ENCODE measurements at places on chromosomes 7 and 10.

DNA sequence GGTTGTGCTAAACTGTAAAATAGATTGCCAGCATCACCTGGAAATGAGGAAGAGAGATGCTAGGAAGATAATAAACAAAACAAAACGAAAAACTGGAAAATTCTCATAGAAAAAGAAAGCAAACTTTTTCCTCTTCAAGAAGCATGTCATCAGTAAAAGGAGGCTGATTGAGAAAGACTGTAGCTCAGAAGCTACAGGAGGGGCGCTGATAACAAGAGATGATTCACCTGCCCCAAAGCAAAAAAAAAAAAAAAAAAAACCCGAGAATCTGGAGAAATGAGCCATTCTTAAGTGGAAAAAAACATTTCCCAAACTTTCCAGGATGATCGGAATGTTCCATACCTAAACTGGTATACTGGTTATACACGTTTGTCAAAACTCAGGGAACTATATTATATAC lies 130.5 kb upstream of the C1QL3 start:
- no peak for DNase-seq

DNA sequence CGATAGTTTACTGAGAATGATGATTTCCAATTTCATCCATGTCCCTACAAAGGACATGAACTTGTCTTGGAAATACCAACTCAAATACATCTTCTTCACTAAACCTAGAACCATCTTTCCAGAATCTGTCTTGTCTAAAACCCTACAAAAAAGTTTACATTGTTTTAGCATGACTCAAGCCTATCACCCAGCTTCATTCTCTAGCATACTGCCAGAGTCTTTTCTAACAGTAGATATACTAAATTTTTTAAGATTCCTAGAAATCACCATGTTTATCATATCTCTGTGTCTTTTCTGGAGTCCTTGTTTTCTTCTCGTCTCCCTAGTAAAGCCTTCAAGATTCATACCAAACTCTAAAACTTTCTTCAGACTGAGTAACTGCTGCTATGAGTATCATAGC lies 129.7 kb downstream of the SEMA3E start:
- DNase-seq: no peak

GRCh38 chr10:14092799-14093198 lies 237.9 kb downstream of the FRMD4A start:
- no peak for DNase-seq

GRCh38 chr7:155489862-155490696 lies 32.1 kb downstream of the EN2 start:
- no peak for DNase-seq

- DNase-seq: no peak
Observed at GRCh38 chr10:110706690-110707098, 62.6 kb downstream of the RBM20 start.

DNA sequence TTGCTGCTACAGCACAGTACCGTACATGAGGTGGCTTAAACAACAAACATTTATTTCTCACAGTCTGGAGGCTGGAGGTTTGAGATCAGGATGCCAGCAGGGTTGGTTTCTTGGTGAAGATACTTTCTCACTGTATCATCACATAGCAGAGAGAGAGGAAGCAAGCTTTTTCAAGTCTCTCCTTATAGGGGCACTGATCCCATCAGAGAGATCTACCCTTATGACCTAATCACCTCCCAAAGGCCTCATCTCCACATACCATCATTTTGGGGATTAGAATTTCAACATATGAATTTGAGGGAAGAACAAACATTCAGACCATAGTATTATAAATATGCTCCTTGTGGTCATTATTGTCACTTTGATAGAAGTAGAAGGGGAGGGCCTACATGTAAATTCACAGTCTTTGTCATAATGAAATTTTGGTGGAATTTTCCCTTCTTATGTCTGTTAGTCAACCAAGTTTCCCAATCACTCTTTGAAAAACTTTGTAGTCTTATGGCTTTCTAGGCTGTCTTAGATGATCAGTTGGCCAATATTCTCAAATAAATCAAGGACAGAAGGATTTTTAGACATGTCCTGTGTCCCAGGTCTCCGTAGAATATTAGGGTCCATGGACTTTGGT lies 606.2 kb downstream of the LRMDA start:
- no peak for DNase-seq

DNA sequence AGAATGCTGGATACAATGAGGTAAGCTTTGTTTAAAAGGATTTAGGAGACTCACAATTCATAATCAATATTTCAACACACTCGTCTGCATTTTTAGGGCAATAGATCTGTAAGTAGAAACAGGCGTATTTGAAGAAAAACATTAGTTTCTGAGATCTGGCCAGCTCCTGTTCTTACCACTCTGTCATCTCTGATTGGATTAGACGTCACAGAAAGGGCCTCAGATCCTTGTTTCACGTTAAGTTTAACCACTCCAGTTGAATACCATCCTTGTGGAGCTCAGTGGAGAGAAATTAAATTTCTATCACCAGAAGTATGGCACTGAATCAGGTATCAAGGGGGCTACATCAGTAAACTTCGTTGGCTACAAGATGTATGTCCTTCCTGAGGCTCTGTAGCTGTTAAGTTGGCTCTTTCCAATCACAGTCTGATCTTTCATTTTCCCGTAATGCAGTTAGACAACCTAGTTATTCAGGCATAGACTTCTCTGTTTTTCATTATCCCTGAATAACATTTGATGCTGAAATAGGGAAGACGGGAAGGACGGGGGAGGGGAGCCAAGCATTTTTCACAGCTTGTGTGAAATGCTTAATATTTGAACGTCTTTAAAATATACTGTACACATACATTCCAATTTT lies 659.2 kb upstream of the GALNT17 start:
- no peak for DNase-seq

GRCh38 chr10:99232360-99232999 lies 3.2 kb downstream of the HPSE2 start:
- DNase-seq: no peak

- no peak for DNase-seq
Observed at GRCh38 chr10:108894402-108895301, 1028.7 kb downstream of the XPNPEP1 start.

GRCh38 chr10:389261-389790 lies 254.1 kb downstream of the ZMYND11 start:
- DNase-seq: no peak

DNA sequence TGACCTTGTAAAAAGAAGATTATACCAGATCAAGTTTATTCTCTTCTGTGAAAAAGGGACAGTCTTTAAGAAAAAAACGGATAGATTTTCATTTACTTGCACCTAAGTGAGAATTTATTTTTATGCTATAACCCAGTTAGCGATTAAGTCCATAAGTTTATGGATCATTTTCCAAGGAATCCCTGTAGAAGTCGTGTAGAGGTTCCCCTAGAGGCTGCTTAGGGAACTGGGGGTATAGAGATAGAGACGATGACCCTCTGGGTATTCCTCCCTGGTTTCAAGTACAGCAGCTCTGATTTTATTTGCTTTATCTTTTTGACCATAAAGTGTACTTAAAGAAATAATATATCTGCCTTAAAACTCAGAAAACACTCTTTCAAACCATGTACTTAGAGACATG lies 648.4 kb upstream of the LRRTM3 start:
- DNase-seq: no peak

GRCh38 chr7:95579318-95579717 lies 17.0 kb downstream of the PDK4 start:
- DNase-seq: no peak

- no peak for DNase-seq
Observed at GRCh38 chr7:26813432-26813831, 51.0 kb downstream of the SKAP2 start.

GRCh38 chr10:49177391-49178355 lies 10.5 kb downstream of the TMEM273 start:
- DNase-seq: no peak

- DNase-seq: no peak
Observed at GRCh38 chr7:144455040-144455404, 51.5 kb upstream of the NOBOX start.

DNA sequence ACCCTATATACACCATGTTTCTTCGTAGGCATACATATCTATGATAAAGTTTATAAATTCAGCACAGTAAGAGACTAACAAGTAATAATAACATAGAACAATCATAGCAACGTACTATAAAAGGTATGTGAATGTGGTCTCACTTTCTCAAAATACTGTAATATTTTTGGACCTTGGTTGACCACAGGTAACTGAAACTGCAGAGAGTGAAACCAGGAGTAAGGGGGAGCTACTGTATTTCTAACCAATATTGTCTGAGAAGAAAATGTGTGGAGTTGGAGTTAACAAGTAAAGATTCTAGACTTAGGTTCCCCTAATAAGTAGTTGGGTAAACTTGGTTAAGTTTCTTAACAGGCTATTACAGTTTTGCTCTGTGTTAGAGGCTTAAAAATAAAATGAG lies 72.1 kb downstream of the GNAI1 start:
- no peak for DNase-seq

DNA sequence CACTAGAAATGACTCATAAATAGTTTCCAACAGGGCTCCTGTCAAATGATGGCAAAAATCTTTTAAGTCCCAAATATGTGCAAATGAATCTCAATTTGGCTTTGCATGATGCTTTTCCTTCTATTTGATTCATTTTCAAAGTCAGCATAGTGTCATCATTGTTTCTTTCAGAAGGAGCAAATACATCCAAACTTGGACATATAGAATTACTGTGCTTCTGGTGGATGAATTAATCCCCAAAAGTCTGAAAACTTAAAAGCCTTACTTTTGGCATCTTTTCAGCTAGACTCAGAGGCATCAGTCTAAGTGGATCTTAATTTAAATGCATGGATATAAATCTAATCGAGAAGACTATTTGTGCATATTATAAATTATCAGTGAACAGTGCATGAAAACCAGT lies 578.1 kb upstream of the FZD8 start:
- DNase-seq: no peak

DNA sequence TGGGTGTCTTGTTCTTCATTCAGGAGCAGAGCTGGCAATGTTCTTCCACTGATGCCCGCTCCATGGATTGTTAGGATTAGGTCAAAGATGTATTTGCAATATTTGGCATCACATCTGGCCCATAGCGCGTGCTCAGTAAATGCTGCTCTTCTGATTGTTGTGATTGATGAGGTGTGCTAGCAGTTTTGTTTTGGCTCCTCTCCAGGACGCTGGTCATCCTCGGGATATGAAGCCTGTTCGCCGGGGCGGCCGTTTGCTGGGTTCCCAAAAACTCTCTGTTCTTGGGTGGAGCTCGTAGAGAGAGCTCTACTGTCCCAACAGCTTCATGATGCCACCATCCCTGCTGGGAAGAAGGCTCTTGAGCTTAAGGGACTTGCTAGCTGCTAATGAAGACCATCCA lies 96.9 kb downstream of the XRCC2 start:
- no peak for DNase-seq

DNA sequence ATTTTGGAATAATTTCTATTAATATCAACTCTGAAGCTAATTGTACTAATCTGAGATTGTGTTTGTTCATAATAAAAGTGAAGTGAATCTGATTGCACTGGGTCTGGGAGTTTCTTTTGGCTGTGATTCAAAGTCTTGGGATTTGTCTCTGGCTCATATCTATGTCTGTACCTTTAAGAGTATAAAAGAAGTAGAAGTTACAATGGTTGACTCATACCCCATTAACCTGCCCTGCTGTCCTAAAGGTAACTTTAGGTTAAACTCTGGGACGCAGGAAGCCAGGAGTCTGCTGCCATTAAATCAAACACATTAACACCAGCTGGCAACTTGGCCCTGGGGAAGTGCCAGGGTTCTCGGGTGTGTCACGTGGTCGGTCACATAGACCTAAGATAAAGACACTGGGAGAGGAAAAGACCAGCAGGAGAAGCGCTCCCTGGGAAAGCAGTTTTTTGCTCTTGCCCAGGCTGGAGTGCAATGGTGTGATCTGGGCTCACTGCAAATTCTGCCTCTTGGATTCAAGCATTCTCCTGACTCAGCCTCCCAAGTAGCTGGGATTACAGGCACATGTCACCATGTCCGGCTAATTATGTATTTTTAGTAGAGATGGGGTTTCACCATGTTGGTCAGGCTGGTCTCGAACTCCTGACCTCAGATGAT lies 17.8 kb downstream of the SCD start:
- DNase-seq: no peak

DNA sequence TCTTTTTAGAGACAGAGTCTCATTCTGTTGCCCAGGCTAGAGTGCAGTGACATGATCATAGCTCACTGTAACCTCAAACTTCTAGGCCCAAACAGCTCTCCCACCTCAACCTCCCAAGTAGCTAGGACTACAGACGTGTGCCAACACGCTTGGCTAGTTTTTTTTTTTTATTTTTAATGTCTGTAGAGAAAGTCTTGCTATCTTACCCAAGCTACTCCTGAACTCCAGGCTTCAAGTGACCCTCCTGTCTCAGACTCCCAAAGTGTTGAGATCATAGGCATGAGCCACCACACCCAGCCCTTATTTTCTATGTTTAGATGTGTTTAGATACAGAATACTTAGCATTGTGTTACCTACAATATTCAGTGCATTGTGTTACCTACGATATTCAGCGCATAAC lies 46.4 kb downstream of the KMT2E start:
- no peak for DNase-seq

DNA sequence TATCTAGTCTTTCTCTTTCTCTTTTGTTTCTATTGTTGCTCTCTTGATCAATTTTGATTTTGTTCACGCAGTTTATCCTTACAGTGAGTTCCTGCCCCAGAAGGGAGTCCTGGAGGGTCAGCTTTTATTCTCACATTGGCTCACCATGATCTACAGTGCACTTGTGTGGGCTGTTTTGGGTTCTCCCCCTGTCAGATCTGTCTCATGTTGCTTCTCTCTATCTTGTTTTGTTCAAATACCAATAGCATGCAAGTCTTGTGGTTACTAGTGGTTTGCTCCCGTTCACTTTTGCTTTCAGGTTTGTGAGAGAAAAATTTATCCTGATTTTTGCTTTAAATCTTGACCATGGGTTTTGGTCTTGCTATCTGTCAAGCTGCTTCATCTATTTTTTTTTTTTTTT lies 74.3 kb downstream of the PTN start:
- DNase-seq: no peak

DNA sequence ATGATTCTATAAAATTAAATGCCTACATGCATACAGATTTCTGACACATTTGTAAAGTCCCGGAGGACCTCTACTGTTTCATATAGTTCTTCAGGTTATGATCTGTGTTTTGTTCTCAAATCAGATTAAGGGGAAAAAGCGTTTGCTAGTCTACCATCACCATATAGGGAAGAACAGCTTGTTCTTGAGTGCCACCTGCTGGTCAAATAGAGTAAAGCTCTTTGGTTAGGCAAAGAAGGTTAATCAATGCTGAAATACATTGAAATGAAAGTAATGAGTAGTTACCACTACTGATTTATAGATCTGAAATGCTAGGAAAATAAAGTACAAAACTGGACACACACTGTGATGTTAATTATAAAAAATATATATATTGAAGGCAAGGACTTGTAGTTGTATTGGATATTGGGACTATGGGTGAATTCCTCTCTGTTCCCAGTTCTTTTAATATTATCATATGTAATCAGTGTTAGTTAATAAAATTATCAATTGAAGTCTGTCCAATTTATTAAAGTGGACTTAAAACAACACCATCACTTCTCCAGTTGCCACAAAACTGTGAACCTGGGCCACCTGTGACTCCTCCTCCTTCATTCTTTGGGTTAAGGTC lies 72.6 kb upstream of the PDLIM1 start:
- DNase-seq: peak; percentile 41

GRCh38 chr10:88195841-88196240 lies 332.4 kb downstream of the PTEN start:
- no peak for DNase-seq

- no peak for DNase-seq
Observed at GRCh38 chr10:14625192-14625631, 149.5 kb downstream of the FAM107B start.
